Left ventricle myocardium inferior (tissue), 1 donor: ENCODE measurements at places on chromosomes 16 and 17.
A peak's percentile ranks its signal among the peaks of the same experiment; 100 is the strongest.

DNA sequence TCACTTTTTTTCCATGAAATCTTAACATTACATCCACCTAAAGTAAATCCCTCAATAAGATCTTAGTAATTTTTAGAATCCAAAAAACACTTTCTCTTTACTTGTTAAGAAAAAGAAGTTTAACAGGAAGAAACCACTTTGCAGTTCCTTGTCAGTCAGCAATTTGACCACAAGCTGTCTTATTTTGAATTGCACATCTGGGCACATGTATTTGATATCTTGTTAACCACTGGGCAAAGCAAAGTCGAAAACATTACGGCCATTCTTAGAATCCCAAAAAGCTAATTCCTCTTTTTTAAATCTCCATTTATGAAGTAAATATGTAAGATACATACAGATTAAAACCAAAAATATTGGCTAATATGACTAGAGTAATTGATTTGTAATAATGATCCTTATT is 1.1 kb downstream of the ABCA10 start:
- DNase-seq = no peak

- DNase-seq = no peak
These were observed 18.1 kb upstream of the RAB11FIP4 start for GRCh38 chr17:31373150-31374093.

GRCh38 chr17:68832109-68832802 is 122.9 kb downstream of the ABCA8 start:
- peak; percentile 23 for DNase-seq

- DNase-seq = no peak
These were observed 72.0 kb upstream of the CHMP6 start for GRCh38 chr17:80919331-80920311.

DNA sequence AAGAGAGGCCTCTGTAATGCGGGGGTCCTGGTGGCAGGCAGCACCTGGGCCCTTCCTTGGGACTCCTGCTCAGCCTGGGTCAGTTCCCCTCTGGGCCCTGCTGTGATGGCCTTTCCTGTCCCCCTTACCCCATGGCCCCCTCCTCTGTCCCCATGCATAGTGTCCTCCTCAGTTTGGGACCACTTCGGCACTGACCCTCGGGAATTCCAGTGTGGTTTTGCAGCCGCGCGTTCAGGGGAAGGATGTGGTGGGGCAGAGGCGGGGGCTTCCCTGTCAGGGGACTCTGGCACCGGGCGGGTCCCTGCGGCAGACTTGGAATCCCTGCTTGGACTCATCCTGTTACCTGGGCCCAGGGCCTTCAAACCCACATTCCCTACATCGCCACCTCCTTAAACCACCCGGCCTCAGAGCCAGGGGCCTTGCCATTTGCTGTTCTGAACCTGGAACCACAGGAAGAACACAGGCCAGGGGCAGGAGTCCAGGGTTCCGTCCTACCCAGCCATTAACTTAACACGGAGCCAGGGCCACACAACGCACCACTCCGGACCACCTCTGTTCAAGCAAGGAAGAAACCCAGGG is 31.4 kb upstream of the EIF1 start:
- no peak for DNase-seq

GRCh38 chr16:73048292-73049080 is 558 bp upstream of the ZFHX3 start:
- peak; percentile 78 for DNase-seq

DNA sequence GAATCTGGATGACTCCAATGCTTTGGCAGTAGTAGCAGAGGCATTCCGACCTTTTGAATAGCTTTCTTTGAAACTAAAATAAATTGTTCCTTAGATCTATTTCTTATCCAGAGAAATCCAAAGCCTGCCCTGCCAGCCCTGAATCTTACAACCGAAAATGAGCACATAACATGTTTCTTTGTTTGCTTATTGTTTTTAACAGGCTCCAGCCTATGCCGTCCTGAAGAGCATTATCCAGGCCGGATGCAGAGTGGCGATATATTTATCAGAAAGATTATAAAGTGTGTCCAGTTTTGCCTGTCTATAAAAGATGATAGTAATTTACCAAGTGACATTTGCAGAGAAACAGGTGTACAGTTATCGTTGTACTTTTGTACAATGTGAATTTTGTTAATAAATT is 10.5 kb downstream of the COQ7 start:
- DNase-seq = no peak

DNA sequence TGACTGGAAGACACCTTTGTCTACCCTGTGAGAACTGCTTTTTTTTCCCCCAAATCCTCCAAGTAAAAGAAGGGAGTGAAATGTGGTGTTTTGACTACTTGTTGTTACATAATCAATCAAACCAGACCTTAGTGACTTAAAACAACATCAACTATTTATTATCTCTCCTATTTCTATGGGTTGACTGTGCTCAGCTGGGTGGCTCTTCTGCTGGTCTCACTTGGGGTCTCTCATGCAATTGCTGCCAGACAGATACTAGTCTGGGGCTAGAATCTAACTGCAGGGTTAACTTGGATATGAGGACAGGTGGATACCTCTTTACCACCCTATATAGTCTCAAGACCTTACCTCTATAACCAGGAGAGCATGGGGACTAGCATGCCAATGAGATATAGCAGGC is 141.3 kb downstream of the SALL1 start:
- DNase-seq = no peak

DNA sequence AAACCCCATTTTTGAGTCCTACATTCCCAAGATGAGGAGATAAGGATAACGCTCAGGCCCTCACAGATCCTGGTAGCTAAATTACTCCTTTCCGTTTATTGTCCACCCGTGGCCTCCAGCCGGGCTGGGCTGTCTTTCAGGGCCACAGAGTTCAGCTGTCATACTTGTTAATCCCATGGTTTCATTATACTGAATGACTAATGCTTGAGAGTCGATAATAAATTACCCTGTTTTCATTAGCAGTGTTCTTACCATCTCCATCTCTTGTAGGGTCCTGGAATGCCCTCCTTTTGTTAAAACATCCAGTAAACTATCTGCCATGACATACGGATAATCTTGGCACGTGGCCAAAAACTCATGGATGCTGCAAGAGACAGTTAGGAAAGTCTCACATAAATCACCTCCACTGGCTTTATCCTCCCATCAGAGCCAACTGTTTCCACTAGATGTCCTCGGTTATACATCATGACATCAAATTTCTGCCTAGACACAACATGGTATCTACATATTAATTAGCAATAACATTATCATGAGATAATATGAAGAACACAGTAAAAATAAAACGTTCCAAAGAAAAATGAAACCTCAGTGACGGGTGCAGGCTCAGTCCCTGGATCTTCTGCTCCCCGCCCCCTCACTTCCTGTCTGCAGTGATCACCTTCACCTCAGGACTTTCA is 45.3 kb downstream of the BRD7 start:
- DNase-seq = no peak

DNA sequence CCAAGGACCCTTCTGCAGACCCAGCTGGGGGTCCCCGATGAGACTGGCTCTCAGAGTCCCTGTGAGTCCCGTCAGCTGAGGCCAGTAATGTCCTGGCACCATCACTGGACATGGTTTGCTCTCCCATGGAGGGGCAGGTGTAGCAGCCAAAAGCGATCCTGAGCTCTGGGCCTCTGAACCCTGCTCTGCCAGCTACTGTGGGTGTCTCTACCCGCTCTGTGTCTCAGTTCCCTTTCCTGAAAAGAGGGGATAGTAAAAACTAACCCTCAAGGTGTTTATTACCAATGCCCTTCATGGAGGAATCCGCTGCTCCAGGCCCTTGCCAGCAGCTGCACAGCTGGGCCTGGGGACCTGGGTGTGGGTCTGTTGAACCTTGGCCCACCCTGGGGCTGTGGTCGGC is 8.8 kb downstream of the TUBB3 start:
- DNase-seq = no peak

- DNase-seq = no peak
These were observed 25.6 kb downstream of the C16orf90 start for GRCh38 chr16:3469736-3470135.
